GM12865 (cell line): ENCODE measurements at places on chromosomes 7 and 10.

- peak; percentile 94 for DNase-seq
Observed at GRCh38 chr10:45418849-45419675, 45.0 kb downstream of the ALOX5 start.

- DNase-seq: no peak
Observed at GRCh38 chr7:117072620-117073118, 119.4 kb downstream of the ST7 start.

DNA sequence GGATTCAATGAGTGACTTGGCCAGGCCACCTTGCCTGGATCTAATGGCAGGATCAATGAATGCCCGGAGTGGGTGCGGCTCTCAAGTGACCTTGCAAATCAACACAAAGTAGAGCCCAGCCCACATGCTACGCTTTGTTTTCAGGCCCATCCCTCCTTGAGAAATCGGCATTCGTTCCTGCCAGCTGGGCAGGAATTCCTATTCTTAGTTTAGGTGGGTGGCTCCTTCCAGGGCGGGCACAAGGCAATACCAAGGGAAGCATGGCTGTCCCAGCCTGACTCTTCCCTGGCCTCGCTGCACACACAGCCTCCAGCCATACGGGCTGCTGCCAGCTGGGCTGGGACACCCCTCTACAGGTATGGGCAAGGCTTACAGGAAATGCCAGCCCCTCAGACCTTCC is 119.3 kb downstream of the SH3PXD2A start:
- no peak for DNase-seq

- DNase-seq: peak; percentile 75
Observed at GRCh38 chr7:121994625-121995410, 121.9 kb downstream of the PTPRZ1 start.

DNA sequence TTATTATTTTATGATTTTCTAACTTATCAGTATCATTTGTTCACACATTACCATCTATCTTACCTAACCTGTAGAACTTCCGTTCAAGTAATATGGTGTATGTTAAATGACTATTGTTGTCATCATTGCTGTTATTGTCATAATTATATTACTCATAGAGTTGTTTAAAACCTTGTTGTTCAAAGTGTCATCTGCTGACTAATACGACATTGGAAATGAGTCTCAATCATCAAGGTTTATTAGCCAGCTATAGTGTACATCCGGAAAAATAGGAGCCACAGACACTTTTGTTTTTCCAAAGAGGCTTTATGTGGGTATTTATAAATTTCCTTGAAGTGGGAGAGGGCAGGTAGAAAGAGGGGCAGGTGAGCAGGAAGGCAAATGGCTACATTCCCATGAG is 386.9 kb upstream of the LRRTM3 start:
- DNase-seq: no peak

GRCh38 chr10:131485732-131486131 is 174.2 kb upstream of the TCERG1L start:
- DNase-seq: no peak

- no peak for DNase-seq
Observed at GRCh38 chr10:44581996-44582395, 197.1 kb upstream of the CXCL12 start.

- DNase-seq: peak; percentile 87
Observed at GRCh38 chr7:150685219-150686029, at the start of gene GIMAP2. TSS of gene GIMAP2 (plus strand) at chr7:150685706. CDS start at chr7:150687060, 1,354 bp downstream.

- no peak for DNase-seq
Observed at GRCh38 chr10:42997151-42997848, 79.6 kb upstream of the RET start.

DNA sequence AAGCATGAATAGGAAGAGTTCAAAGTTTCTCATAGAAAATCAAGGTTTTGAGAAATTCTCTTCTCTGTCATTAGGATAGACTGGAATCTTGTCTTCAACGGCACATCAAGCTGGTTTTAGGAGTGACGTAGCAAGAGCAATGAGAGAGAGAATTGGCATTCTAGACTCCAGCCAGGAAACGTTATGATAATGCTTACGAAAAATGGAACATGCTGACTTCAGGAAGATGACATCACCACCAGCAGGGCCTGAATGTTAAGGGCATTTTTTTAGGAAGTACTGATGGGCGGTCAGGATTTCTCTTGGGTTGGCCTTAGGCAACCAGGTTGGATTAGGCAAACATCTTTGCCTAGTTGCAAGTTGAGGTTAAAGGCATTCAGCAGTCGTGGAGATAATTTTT is 213.2 kb upstream of the CTBP2 start:
- no peak for DNase-seq

DNA sequence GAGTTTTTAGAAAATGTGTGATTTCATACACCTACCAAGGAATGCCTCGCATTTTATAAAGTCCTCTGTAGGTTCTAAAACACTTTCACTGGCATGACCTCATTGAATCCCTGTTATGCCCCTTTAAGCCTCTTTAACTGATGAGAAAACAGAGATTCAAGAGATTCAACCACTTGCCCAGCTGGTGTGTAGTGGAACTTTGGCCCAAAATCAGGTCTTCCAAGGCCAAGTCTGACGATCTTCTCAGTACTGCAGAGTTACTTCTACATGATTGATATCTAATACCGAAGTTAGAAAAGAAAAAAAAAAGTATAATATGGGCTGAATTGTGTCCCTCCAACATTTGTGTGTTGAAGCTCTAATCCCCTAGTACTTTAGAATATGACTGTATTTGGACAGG is 202.0 kb downstream of the WDR11 start:
- DNase-seq: no peak

GRCh38 chr7:86950360-86950759 is 109.1 kb downstream of the ELAPOR2 start:
- peak; percentile 47 for DNase-seq

- no peak for DNase-seq
Observed at GRCh38 chr7:10577866-10578374, 395.8 kb upstream of the PHF14 start.
